ENCODE measurements at places on chromosomes 1 and 21.

- no peak for DNase-seq
These were observed 4.2 kb downstream of the CLIC6 start for GRCh38 chr21:34673006-34673405.

- DNase-seq, result no peak
These were observed 226.2 kb downstream of the AKT3 start for GRCh38 chr1:243623841-243624240.

- DNase-seq, result no peak
These were observed 25.3 kb downstream of the F13B start for GRCh38 chr1:197041486-197042353.

DNA sequence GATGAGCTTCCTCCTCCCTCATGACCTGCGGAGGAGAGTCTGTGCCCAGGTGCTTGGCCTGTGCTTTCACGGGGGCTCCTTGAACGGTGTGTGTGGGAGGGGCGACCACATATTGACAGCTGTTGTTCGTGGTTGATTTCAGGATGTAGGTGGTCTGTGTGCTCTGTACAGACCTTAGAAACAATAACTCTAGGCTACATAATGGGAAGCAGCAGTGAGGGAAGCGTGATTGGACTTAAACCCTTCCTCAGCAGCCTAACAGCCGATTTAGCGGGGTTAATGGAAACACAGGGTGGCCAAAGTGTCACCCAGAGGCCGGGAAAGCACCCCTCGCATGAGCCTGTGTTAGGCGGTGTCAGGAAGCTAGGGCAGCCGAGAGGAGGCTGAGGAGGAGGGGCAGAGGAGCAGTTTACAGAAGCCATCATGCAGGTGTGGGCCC is 56.0 kb downstream of the TBCE start:
- peak; percentile 17 for DNase-seq

DNA sequence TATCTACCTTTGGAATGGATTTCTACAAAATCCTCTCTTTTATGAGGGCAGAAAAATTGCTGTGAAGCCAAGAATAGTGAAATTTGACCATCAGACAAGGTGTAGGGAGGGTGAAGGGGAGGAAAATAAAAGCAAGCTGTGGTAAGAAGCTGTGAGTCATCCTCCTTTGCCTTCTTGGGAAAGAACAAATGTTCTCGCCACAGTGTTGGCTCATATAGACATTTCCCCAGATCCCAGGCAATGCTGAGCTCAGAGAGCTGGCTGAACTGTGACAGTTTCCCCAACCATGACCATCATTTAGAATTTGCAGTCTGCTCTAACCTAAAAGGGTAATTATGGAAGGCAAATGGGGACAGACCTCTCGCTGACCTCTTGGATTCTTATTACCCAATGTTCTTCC is 235.4 kb downstream of the PBX1 start:
- no peak for DNase-seq

- DNase-seq, result no peak
These were observed 486.8 kb downstream of the ADGRL2 start for GRCh38 chr1:82287556-82287955.

DNA sequence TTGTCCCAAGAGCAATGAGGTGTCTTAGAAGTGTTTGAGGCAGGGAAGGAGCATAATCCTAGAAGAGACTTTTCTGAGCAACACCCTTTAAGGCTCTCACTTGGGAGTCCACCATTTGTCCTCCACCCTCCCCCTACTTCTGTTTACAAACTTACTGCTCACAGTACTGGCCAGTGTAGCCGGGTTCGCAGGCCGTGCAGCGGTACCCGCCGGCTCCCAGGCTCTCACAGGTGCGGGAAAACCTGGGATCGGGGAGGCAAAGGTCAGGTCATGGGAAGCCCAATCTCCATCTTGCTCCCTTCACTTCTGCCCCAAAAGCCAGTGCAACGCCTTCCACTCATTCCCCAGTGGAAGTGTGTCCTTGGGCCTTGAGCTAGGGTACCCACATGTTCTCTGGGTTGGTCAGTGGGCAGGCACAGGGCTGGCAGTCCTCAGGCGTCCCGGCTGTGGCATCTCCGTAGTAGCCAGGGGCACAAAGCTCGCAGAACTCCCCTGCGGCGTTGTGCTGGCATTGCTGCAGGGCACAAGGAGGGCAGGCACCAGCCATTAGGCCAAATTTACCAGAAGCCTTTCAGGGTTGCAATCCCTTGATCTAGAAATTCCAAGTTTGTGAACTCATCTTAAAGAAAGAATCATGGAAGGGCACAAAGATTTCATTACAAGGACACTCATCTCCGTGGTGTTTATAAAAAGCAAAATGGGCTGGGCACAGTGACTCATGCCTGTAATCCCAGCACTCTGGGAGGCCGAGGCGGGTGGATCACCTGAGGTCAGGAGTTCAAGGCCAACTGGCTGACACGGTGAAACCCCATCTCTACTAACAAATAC is 49.8 kb downstream of the LDLRAD2 start:
- no peak for DNase-seq

GRCh38 chr1:156427957-156428356 is 58.9 kb downstream of the RHBG start:
- DNase-seq, result no peak

- DNase-seq, result no peak
These were observed 6.0 kb upstream of the EEIG2 start for GRCh38 chr1:108553905-108554304.

Data from activated T-cell treated with anti-CD3 and anti-CD28 coated beads for 48 hours (primary cell).